ENCODE measurements at places on chromosomes 2 and 18.

DNA sequence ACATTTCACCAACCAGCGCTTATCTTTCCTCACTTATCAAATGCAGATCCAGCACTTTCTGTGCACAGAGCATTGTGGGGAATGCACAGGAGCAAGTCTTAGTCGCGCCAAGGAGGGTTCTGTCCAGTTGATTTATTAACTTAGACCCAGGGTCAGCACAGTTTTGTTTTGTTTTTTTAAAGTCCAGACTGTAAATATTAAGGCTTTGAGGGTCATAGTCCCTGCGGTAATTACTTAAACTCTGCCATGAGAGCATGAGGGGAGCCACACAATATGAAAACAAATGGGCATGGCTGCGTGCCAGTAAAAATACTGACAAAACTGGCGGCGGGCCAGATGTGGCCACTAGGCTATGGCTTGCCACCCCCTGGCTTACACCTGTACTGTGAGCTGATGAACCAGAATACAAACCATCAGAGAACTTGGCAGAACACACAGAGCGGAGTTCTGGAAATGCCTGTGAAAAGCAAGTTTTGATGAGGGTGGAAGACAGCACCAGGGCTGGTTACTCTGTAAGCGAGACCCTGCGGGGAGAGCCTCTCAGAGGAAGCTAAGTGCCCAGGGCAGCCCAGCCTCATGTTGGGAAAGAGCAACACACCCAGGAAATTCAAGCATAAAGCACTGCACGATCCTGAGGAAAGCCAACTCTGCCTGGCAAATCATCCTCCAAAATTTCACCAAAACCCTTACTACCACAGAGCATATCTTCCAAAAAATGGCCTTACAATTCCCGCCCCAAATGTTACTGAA lies 43.6 kb downstream of the L3MBTL4 start:
- DNase-seq: no peak

DNA sequence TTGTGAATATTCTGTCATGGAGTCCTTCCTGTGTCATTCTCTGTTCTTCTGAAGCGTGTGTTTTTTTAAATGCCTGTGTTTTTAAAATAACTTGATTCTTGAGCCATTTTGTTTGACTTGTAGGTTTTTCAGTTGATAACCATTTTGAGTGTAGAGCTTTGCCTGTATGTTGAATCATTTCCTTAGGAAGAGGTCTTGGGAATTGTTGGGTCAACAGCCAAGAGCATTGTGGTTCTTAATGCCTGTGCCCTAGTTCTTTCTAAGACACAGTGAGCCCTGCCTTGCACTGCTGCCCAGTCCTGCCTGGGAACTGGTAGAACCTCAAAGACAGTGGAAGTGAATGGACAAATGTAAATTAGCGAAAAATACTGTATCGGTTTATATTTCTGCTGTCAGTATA lies 25.9 kb downstream of the RAB12 start:
- DNase-seq: no peak

GRCh38 chr18:68098655-68099054 lies 582.1 kb upstream of the DSEL start:
- DNase-seq: no peak

DNA sequence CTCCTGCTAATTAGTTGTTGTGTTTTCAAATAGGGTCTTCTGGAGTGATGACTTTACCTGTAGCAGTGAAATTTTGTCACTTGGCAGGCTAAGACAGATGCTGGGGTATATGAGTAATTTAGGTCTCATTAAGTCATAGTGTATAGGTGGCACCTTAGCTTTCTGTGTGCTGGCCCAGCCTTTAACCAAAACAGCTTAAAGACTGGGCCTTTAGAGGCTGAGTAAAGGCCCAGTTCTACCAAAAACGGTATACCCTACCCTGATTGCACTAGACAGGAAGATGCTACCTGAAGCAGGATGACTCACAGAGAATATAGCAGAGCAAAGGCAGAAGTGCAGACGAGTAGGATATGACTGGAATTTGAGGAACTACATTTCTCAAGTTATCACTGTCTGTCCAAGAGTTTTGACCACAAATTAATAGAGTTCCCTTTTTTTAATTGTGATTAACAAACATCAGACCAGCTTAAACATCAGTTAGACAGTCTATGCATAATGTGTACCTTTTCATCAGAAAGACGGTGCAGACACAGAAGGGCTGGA lies 337.9 kb upstream of the SALL3 start:
- DNase-seq: no peak

DNA sequence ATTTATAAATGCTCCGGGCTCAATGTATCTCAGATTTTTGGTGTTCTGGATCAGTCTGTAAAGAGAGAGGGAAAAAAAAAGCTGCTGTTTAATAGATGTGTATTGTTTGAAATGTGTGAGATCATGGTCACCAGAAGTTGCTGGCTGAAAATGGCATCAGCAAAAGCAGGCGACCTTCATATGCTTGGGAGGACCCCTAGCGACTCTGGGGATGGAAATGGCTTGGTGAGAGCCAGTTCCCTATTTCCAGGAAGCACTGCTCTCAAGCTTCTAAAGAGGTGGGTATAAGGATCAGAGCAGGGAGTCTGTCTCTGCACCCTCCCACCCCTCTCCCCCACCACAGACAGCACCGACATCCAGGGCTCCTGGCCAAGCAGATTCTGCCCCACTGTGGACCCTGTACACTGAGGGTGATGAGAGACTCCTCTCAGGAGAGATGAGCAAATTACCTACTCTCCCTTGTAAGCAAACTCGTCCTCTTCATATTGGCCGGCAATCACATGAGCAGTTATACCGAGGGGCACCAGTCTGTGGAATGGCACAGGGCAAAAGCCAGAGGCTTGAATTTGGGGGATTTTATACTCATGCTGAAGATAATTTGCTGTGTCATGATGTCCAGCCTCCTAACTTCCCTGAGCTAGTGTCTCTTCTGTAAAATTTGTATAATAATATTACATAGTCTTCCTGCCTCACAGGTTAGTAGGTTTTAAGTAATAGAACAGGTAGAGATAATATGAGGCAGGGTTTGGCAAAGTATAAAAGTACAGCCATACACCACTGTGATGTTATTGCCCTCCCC lies 29.6 kb downstream of the LHCGR start:
- peak; percentile 4 for DNase-seq

- DNase-seq: no peak
Measured at GRCh38 chr2:67652679-67653078, 255.5 kb downstream of the ETAA1 start.

- DNase-seq: no peak
Measured at GRCh38 chr2:47076586-47077441, 78.3 kb downstream of the STPG4 start.

- no peak for DNase-seq
Measured at GRCh38 chr2:178296394-178297090, 102.2 kb downstream of the OSBPL6 start.

GRCh38 chr2:117856415-117857210 lies 42.1 kb downstream of the DDX18 start:
- no peak for DNase-seq

DNA sequence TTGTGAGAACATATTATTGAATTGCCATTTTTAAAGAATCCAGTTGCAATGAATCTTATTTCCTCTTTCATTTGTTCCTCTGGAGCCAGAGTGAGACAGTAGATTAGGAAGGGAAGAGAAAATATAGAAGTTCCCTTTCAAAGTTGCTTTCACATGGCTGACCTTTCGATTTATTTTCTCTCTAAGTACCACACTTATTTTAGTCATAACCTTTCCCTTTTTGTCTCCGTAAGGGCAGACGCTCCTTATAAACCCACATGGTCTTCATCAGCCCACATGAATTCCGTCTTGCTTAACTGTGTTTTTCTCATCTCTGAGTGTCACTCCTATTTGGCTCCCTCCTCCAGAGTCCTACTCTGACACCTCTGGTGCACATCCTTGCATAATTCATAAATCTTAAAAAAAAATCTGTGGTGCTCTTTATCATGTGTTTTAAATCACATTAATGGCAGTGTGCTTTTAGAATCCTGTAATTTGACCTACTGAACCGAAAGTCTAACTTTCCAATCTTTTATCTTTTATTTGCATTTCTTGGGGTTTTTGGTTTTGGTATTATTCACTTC lies 38.5 kb upstream of the ZNF396 start:
- DNase-seq: no peak

DNA sequence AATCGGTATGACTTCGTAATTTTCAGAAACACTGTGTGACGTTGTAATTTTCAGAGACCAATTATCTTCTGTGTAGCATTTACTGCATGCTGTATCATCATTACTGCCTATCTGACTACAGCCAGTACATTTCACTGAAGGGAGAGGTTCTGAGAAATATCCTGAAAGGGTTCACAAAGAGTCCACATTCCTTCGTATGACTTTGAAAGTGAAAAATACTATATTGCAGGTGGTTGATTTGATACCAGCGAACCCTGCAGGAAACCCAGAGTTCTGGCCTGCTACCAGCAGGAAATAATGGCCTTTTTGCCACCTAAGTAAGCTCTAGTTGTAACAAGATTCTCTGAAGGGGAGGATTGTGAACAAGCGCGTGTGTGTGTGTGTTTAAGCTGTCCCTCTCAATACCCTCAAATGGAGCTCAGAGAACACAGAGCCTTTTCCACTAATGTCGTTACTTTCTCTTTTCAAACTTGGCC lies 155.5 kb downstream of the ARHGAP28 start:
- no peak for DNase-seq

DNA sequence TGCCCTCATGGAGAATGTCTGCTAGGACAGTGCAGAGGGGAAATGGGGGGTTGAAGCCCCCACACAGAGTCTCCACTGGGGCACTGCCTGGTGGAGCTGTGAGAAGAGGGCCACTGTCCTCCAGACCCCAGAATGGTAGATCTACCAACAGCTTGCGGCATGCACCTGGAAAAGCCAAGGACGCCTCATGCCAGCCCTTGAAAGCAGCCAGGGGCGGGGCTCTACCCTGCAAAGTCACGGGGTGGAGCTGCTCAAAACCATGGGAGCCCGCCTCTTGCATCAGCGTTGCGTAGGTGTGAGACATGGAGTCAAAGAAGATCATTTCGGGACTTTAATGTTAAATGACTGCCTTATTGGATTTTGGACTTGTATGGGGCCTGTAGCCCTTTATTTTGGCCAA lies 157.6 kb downstream of the DSEL start:
- DNase-seq: peak; percentile 10

DNA sequence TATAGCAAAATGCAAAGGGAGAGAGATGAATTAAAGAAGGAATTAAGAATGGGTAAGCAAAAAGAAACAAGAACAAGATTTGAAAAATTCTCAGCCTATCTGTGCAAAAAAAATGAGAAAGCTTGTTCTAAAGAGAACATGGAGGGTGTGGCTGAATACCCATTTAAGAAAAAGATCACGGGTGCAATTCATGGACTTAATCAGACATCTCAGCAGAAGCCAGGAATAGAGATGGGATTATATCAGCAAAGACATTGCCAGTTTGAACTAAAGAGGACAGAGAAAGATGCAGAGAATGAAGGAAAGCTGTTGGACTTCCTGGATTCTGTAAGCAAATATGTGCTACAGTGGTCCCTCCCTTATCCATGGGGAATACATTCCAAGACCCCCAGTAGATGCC lies 115.6 kb downstream of the RTTN start:
- no peak for DNase-seq

- DNase-seq: no peak
Measured at GRCh38 chr2:8487461-8487932, 194.4 kb upstream of the ID2 start.

DNA sequence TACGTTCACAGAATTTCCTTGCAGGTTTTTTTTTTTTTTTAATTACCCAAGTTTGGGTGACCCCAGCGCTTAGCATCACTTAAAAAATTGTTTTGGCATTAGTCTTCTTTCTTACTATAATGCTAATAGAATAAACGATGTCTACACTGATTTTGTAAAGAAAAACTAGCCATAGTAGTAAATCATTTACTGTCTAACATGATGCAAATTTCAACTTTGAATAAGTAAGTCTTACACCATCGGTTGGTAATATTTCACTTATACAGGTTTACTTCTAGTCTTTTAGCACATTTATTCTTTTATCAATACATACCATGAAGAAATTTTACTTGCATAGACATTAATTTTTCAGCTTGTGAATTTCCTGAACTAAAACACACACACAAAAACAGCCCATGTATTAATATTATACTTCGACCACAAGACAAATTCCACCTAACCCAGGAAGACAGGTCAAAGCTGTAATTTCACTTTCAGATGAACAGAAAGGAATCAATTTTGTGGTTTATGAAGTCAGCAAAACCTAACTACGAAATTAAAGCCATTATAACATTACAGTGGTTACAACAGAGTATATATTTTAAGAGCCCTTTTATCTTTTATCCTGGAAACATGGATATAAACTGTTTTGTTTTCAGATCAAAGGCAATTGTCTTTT lies 1.9 kb downstream of the YES1 start:
- DNase-seq: no peak

DNA sequence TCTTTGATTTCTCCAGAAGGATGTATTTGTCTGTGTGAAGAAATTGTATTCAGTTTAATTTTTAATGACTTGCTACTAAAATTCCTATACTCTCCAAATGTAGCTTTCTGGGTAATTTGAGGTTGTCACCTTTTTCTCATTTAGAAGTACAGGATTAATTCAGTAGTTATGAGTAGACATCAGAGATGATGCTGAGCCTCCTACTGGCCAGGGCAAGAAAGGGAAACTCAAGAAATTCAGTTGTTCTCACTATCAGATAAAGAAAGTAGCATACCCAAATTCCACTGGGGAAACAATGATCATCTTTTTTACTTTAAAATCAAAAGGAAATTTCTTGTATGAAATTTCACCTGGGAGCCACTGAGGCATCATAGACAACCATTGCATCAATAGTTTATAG lies 199.4 kb downstream of the SATB2 start:
- DNase-seq: no peak

- DNase-seq: no peak
Measured at GRCh38 chr2:53584986-53585385, 182.6 kb upstream of the CHAC2 start.

DNA sequence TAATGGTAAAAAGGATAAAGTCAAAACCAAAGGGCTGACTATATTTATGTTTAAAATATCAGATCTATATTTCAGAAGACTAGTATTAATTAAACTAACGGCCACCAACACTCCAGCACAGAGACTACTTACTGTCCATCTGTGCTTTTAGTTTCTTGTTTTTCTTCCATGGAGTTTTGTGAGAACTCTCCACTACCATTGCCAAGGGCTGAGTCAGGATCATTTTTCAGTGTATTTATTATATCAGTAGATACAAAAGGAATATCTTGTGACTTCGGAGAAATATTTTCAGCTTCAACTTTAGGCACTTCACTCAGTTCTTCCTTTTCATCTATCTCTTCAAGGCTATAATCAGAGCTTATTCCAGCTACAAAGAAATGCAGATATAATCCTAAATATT lies 79.1 kb upstream of the GRB14 start:
- DNase-seq: no peak

DNA sequence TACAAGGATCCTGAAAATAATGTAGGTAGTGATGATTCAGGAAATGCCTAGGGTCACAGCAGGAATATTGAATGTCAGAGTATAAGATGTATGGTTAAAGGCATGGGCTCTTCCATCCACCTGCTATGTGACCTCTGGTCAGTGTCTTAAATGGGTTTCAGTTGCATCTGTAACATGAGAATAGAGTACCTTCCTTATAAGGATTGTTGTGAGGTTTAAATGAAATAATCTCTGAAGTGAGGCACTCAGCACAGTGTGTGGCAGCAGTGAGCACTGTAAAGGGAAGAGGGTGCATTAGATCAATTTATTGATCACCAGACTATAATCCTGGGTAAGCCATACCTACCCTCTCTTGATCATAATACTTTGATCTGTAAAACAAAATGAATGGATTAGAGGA lies 319.1 kb downstream of the SLC4A3 start:
- no peak for DNase-seq
